ENCODE measurements at places on chromosomes 1 and 21.

GRCh38 chr1:180251526-180252305, 21.7 kb downstream of the LHX4 start:
- no peak for DNase-seq

DNA sequence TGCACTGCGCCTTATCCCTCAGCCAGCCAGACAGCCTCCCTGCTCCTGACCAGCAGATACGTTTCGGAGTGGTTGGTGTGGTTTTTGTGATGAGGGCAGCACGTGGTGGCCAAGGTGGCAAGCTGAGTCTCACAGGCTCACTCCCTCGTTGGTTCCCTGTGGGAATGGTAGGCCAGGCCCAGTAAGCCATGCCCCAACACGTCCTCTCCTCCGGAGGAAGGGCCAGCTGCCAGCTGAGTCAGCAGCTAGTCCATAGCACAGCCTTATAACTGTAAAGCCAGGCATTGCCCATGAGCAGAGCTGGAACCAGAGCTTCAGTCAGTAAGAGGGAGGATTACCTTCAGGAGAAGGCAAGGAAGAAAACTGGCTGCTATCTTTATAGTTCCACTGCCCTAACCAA, 29.5 kb downstream of the SZRD1 start:
- no peak for DNase-seq

DNA sequence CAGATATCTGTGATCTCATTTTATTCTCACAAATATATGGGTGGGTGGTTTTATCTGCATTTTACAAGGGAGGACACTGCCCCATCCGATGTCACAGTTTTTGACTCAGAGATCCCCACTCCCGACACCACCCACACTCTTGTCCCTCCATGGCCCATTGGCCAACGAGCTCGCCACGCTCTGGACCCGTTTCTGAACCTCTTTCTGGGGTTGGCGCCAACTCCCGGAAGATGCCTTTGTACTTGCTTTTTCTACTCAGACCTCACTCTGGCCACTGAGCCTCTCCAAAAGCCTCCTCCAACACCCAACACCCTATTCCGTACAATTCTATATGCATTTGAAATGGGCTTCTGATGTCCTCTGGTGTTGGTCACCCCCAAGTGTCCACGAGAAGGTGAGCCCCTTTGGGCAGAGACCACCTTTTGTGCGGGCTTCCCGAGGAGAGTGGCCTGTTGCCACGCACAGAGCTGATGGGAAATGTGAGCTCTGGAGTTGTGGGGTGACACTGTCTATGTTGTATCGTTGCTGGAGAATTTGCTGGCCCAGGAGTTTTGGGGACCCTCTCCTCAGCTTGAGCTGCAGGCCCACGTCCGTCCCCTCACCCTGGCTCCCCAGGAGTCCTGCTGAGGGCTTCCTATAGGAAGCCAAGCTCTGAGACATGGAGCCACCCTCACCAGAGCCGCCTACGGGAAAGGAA, 366.9 kb upstream of the VAMP3 start:
- DNase-seq = no peak

GRCh38 chr1:50720457-50721053, 239.5 kb downstream of the FAF1 start:
- DNase-seq = no peak

DNA sequence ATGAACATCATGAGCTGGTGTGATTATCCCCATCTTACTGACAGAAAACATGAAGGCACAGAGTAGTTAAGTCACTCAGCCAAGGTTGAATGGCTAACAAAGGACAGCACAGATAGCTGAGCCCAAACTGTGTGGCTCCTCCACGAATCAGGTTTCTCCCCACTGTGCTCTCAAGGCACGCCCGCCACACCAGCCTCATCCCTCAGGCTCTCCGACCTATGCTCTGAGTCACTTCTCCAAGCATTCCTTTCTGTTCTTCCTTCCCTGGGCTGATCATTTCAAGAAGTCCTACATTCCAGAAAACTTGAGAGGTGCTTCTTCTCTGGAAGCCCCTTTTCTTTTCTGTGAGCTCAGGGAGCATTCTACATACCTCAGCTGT, 25.3 kb upstream of the SDC3 start:
- no peak for DNase-seq

DNA sequence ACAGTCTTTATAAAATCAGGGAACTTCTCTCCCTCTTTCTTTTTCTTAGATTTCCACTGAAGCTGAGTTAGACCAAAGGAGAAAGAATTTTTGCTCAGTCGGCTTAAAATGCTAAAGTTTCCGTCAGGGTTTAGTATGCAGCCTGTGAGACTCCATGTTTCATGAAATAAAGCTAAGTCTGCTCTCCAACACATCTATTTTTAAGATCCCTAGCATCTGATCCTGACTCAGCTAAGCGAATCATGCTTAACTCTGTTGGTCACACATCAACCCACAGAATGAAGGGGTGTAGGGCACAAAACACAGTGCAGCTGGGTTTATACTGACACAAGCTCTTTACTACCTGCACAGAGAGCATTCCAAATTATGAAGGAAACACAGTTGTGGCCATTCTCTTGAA, 102.4 kb upstream of the ZNF281 start:
- no peak for DNase-seq

Measured in stimulated activated CD4-positive, alpha-beta T cell treated with anti-CD3 and anti-CD28 coated beads, Interleukin-2, amount 100 ng/mL, for 48 hours (primary cell).